ENCODE measurements at places on chromosomes 6 and 20.

DNA sequence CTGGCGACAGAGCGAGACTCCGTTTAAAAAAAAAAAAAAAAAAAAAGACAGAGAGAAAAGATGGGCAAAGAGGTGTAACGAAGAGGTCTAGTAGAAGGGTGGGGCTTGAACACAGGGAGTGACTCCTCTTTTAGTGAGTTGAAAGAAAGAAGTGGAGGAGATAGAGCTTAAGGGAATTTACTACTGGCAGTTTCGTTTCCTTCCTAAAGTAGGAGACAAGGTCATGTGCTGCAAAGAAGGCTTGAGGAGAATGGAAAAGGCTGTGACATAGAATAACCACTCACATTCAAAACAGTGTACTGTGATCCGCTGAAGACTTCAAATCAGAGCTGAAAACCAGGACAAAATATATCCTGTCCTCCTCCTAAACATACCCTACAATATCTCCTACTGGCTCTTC, 63.8 kb upstream of the EIF2S2 start:
- no peak for DNase-seq

- no peak for DNase-seq
These were observed 11.9 kb downstream of the GOPC start for GRCh38 chr6:117590447-117590846.

- DNase-seq, result no peak
These were observed 49.4 kb downstream of the TMEM242 start for GRCh38 chr6:157273756-157274470.

GRCh38 chr20:5881703-5882102, 68.6 kb downstream of the TRMT6 start:
- DNase-seq, result no peak

- DNase-seq, result no peak
These were observed 91.7 kb downstream of the SLC2A10 start for GRCh38 chr20:46801003-46801702.

- DNase-seq, result no peak
These were observed 122.5 kb downstream of the MTHFD1L start for GRCh38 chr6:150987855-150988464.

DNA sequence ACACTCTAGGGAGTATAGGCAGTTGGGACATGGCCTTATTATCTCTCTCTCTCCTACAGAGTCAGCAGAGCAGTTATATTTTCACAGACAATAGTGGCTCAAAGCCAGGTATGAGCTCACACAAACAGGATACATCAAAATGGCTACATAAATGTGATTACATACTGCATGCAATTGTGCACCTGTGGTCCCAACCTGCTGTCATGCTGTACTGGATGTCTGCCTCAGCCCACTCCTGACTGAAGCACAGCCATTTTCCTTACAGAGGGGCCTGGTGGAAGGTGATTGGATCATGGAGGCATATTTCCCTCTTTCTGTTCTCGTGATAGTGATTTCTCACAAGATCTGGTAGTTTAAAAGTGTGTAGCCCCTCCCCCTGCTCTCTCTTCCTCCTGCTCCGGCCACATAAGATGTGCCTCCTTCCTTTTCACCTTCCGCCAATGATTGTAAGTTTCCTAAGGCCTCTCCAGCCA, 37.0 kb upstream of the SAMHD1 start:
- no peak for DNase-seq

DNA sequence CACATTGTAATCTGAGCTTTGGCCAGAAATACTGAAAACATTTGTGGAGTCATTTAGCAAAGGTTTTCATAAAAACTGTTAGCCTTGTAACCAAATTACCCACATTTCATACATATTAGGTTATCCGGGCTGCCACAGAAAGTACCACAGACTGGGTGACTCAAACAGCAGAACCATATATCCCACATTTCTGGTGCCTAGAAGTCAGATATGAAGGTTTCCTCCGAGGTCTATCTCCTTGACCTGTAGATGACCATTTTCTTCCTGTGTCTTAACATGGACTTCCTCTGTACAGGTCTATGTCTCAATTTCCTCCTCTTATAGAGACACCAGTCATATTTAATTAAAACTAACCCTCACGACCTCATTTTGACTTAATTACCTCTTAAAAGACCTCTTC, 49.5 kb upstream of the SMIM28 start:
- DNase-seq, result no peak

- DNase-seq, result no peak
These were observed 981.3 kb upstream of the FLRT3 start for GRCh38 chr20:15318682-15319081.

DNA sequence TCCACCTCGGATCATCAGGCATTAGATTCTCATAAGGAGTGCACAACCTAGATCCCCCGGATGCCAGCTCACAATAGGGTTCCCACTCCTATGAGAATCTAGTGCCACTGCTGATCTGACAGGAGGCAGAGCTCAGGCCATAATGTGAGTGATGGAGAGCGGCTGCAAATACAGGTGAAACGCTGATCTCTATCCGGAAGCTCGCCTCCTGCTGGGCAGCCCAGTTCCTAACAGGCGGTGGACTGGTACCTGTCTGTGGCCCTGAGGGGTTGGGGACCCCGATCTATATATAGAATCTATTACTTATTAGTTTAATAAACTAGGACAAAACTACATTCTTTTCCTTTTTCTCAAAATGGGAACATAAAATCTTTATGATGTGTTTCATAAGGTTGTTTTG, 741.9 kb downstream of the RFPL4B start:
- DNase-seq, result no peak

- DNase-seq, result no peak
These were observed 31.6 kb downstream of the DLL1 start for GRCh38 chr6:170259278-170259677.

DNA sequence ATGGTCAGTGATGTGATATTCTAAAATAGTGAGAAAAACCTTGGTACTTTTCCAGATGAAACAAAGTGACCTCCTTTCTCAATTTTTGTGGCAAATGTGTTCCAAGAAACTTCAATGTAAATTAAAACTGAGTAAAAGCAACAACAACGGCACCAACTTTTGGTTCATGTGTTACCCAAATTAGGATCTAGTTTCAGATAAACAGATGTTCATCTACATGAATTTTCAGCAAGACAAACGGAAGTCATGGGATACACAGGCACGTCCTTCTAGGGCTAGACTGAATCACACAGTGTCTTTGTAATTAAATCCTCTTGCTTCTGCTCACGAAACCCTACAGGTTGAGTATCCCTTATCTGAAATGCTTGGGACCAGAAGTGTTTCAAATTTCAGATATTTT, 915.2 kb downstream of the TFAP2A start:
- no peak for DNase-seq

- no peak for DNase-seq
These were observed 5.2 kb downstream of the STX11 start for GRCh38 chr6:144155529-144155928.

DNA sequence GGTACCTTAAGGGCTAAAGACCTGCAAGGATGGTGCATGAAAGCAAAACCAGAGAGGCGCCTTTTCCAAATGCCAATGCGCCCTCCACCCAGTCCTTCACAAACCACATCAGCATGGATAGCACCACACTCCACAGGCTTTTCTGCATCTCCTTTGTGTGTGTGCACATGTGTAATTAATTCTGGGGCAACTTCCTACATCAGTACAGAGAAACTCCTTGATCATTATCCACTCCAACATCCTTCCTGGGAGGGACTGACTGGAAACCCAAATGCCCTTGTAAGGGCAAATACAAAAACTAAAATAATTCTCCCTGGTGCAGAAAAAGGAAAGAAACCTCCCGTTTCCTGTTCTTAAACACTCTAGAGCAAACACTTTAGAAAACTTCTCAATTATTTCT, 10.8 kb downstream of the SLC52A3 start:
- no peak for DNase-seq

DNA sequence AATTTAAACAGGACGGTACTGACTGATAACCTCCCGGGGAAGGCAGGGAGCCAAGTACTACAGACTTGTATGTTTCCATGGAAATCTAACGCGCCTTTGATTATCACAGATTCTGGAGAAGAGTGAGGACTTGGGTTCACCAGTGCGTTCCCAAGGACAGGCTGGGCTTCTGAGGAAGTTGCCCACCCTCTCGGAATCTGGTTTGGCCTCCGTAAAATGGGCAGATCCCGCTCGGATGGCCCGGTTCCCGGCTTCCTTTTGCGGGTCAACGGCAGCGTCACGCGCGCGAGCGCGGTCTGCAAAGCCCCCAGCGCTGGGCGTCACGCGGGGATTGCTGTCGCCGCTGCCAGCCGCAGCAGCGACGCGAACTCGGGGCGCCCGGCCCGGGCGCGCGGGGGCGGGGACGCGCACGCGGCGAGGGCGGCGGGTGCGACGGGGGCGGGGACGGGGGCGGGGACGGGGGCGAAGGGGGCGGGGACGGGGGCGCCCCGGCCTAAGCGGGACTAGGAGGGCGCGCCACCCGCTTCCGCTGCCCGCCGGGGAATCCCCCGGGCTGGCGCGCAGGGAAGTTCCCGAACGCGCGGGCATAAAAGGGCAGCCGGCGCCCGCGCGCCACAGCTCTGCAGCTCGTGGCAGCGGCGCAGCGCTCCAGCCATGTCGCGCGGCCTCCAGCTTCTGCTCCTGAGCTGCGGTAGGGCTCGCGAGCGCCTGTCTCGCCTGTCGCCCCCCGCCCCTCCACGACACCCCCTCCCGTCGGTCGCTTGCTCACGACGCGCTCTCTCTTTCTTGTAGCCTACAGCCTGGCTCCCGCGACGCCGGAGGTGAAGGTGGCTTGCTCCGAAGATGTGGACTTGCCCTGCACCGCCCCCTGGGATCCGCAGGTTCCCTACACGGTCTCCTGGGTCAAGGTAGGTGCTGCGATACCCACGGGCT, at the start of gene CD83:
Gene CD83 (plus strand): TSS at position 615 of the 933 bp plus-strand sequence. CDS start 40 bp downstream, at position 655.
- no peak for DNase-seq

GRCh38 chr20:7866285-7866684, 74.0 kb downstream of the HAO1 start:
- DNase-seq, result no peak

DNA sequence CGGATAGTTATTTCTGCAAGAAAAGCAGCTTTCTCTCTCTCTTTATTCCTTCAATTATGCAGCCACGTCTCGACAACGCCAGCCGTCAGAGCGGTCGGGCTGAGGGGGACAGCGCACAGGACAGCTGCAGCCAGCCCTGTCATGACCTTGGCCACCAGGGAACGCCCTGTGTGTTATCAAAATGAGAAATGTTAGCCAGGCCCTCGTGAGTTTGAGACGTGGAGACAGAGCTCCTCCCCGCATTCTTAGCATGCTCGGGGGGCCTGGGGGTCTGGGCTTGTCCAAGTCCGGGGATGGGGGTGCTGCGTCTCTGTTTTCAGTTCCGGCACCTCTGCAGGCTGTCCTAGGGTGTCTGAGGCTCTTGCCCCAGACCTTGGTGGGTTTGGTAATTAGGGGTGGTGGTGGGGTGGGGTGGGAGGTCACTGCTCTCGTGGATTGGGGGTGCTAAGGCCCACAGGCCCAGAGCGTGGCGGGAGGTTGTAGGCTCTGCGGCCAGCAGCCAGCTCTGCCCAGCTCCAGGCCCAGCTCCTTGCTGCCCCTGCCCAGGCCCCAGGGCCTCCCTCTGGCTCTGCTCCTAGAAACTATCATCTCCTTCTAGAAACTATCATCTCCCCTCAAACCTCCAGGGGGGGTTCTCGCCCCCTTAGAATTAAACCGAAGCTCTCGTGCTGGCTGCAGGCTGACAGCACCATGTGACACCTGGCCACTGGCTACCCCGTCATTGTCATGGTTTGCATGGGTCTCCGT, 54.3 kb upstream of the GATA5 start:
- no peak for DNase-seq

GRCh38 chr6:168506460-168506859, 65.5 kb downstream of the SMOC2 start:
- DNase-seq, result no peak

- no peak for DNase-seq
These were observed 17.3 kb downstream of the FKBP1A start for GRCh38 chr20:1375515-1375914.

GRCh38 chr20:57133926-57134650, 132.4 kb downstream of the BMP7 start:
- no peak for DNase-seq

- no peak for DNase-seq
These were observed 129.8 kb upstream of the FOXQ1 start for GRCh38 chr6:1181939-1182605.

GRCh38 chr6:160277546-160277945, 18.9 kb upstream of the SLC22A2 start:
- no peak for DNase-seq

DNA sequence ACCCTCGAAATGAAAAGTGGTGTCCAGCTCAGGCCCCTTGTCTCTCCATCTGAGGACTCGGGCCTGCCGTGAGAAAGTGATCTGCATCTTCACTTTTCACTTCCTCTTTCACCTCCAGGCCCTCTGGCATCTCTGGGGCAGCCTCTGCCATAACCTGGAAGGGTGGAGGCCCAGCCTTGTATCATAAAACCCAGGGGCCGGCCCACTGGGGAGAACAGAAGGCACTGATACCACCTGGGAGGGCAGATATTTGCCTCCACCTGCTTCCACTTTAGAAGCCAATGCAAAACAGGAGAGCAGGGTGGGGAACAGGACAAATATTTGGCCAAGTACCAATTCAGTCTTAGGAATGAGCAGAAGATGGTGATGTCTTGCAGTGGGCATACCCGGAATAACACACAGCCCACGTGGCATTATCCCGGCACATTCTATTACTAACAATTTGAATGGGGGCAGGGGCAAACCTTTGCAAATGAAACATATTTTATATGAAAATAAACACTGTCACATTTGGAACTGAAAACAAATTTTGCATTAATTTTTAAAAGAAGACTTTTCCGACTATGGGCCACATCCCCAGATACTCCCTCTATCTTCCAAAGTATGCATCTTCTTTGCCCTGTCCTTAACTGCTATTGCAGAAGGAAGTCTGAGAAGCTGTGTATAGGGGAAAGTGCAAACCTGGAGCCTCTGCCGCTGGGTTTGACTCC, 69.2 kb upstream of the TBC1D7 start:
- no peak for DNase-seq

DNA sequence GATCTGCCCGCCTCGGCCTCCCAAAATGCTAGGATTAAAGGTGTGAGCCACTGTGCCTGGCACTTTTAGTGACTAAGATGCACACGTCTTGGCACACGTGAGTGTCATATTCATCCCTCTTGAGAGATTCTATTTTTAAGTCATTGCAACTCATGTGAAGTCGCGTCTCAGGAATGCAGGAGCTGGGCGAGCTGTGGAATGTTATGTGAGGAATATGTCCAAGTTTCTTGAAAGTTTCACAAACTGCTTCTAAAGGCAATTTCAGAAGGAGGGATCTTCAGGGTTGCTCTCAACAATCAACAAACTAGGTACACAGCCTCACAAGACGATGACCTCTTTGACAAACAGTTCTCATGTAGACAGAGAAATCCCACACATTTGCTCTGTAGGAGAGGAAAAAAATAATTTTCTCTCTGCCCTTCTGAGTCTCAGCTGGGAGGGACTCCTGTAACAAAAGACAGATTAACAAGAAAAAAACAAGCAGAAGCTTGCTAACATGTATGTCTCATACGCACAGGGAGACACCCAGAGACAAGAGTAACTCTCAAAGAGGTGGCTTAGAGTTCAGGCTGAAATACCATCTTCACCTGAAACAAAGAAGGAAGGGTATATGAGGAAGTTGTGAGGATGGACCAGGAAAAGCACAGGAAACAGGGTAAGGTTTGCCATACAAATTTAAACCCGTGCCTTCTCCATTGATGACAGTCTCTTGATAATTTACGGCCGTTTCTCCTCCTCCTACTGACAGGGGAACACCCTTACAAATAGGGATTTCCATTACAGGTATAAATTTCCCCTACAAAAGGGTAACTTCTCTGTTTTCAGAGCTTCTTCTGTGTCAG, 45.3 kb upstream of the FAM50B start:
- peak; percentile 95 for DNase-seq
